Fibroblast of skin of right biceps (primary cell): ENCODE measurements at places on chromosomes 16 and 17.

DNA sequence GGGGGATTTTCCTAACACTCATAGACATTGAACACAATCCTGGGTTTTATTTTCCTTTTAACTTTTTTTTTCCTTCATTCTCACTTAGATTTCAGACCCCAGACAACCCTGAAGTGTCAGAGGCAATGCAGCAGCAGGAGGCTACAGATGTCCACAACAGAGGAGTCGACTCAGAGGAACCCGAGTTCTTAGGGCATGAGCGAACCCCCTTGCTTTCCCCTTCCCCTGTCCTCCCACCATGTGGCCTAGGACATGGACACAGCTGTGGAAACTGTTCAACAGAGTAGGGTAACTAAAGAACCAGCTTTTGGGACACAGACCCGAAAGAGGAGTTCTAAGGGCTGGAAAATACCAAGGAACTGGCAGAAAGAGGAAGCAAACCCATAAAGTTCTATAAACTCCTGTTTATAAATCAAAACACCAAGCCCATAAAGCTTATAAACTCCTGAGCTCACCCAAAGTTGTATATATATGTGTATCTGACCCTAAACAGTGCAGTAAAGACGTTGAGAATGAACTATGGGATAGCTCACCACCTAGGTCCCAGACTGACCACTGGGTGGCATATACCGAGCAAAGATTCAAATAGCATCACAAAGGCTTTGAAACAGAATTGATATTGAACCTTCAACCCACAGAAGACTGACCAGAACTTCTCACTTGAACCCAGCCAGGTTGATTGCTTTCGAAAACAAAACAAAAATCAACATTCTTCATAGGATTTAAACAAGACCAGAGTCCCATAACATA, 33.9 kb downstream of the CMTM4 start:
- DNase-seq: peak; percentile 36

GRCh38 chr17:41792845-41793783, 6.6 kb upstream of the JUP start:
- peak; percentile 52 for DNase-seq

- DNase-seq: no peak
Measured at GRCh38 chr16:59881376-59881775, 1147.3 kb upstream of the GOT2 start.

- DNase-seq: no peak
Measured at GRCh38 chr16:81752225-81752875, 26.7 kb upstream of the PLCG2 start.

DNA sequence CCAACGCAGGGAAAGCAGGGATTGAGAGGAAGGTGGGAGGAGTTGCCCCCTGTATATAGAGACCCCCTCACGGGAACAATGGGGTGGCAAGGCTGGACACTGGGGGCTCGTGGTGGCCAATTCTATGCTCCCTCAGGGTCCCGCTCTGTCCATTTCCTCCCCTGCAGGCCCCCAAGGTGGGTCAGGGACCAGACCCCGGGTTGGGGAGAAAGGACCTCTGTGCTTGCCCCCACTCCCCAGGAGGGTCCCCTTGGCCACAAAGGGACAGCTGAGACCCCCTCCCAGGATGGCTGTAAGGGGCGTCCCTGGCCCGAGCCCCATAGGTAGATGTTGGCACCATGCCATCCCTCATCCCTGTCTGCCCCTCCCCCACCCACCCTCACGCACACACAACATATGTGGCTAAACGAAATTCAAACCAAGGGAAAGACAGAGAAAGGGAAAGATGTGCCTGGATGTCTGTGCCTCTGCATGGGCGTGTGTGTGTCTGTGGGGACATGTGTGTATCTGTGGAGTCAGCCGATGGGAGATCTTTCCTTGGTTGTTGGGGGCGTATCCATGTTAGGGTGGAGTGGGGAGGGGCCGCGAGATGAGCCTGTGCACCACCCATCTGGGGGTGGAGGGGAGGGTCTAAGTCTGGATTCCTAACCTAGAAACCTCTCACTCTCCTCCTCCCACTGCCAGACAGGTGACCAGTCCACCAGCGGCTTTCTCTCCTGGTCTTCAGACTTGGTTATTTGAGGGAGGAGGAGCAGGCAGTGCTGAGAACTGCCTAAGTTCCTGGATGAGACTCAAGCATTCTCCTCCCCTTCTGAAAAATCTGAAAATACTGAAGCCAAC, 642 bp upstream of the NEUROD2 start:
- DNase-seq: no peak

GRCh38 chr16:9192746-9193145, 101.3 kb downstream of the HAPSTR1 start:
- DNase-seq: no peak

DNA sequence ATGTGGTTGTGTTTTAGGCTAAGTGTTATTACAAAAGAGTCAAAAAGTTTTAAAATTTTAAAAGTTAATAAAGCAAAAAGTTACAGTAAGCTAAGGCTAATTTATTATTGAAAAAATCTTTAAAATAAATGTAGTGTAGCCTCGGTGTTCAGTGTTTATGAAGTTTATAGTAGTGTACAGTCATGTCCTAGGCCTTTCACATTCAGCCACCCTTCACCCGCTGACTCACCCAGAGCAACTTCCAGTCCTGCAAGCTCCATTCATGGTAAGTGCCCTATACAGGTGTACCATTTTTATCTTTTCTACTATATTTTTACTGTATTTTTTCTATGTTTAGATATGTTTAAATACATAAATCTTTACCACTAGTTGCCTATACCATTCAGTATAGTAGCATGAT, 98.5 kb upstream of the RPRML start:
- DNase-seq: peak; percentile 17

GRCh38 chr16:89036776-89037175, 56.9 kb upstream of the ACSF3 start:
- DNase-seq: no peak

GRCh38 chr17:6908807-6909206, 77.3 kb upstream of the TEKT1 start:
- no peak for DNase-seq

GRCh38 chr17:40378966-40379365, 14.4 kb upstream of the GJD3 start:
- no peak for DNase-seq

- peak; percentile 62 for DNase-seq
Measured at GRCh38 chr17:81401723-81402529, 6.7 kb downstream of the BAHCC1 start.

DNA sequence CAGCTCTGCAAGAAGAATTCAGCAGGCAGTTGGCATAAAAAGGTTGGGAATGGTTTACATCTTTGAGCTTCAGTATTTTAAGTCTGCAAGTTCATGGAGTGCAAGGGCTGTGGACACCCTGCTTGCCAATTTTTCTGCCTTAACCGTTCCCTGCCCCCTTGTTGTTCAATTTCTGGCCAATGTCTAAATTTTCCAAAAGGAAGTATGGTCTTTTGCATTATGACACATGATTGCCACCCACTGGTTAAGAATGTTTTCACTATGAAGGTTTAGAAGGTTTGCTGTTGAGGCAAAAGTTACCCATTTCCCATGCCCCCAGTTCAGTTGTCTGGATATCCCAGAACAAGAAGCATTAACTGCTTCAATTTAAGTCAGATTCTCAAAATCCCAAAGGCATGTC, 441.9 kb downstream of the CDH13 start:
- peak; percentile 55 for DNase-seq

- DNase-seq: no peak
Measured at GRCh38 chr16:52548261-52549010, 1.5 kb upstream of the TOX3 start.

DNA sequence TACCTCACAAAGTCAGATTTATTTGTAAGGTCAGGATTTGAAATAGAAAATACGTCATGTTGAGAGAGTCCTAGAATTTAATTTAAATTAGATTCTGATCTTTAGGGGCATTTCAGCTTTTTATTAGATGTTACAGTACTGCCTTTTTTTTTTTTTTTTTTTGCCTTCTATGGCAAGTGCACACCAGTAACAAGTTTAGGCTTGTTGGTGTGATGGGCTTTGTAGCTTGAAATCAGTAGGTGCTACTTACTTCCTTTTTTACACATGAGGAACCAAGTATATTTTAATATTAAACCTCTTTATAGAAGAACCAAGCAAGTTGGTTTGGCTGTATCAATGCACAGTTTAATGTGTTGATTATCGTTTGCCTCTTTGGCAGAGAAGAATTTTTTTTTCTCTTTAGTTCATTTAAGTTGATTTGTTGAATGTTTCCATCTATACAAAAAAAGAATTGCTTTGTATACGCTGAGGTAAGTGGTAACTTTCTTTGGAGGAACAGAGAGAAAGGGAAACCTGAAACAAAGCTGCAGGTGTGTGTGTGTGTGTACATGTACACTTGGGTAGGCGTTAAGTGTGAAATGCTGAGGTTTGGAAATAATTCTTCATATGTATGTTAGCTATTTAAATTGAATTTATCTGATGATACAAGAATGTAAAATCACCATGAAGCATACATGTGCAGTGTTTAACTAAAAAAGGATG, 15.7 kb downstream of the RBL2 start:
- no peak for DNase-seq

- DNase-seq: no peak
Measured at GRCh38 chr16:7585705-7586104, 253.1 kb downstream of the RBFOX1 start.

DNA sequence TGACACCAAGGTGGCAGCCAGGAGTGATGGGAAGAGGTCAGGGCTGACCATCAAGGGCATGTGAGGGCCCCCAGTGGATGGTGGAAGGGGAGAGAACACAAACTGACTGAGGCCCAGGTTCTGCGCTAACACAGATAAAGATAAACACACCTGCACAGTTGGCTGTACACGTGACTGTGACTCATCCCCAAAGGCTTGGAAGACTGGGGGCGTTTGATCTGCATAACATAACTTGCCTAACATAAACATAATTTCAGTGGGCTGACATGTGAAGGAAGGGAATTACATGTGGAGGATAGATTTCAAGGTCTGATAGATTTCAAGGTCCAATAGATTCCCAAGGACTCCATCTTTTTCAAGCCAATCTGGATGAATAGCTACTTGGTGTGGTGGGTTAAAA, 100.9 kb upstream of the TNRC6C start:
- DNase-seq: no peak

- no peak for DNase-seq
Measured at GRCh38 chr16:58847902-58848661, 114.0 kb upstream of the GOT2 start.

DNA sequence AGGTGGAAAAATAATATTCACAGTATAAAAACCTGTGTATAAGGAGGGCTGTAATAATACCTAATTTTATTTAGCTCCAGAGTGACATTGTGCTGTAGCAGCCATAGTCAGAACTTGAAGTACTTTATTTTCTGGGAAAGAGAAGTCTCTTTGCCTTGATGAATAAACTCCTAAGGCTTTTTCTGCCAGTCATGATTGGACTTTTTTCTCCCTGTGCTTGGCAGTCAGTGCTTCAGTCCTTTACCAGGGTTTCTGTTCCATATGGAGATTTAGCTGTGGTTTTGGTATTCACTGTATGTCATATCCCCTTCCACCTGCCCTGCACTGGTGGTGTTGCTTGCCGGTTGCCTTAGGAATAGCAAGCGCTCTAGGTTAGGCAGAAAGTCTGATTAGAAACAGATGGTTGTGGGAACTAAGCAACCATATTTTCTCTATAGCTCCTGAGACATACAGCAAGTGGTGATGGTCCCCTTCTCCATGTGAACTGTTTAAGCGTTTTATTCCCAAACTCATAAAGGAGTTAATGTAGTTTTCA, 24.7 kb downstream of the DDX42 start:
- peak; percentile 26 for DNase-seq

GRCh38 chr17:15303851-15304250, 37.5 kb downstream of the TEKT3 start:
- no peak for DNase-seq
